ENCODE measurements at places on chromosomes 7 and 10.

GRCh38 chr7:18638594-18639452 lies 143.3 kb downstream of the HDAC9 start:
- DNase-seq: peak; percentile 95

DNA sequence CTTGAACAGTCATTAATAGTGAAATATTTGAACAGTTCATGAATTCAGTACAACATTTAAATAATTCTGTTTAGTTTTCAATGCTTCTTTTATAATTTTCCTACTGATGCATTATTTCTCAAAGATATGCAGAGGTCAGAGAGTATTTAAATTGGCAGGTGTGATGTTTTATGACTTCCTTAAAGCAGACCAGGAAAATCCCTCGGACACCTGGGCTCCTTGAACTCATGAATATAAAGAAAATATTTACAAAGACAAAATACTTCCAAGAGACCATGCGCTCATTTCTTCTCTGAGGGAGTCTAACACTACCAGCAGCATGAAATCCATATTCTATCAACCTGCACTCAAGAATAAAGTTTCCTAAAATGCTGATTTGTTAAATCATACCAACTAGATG lies 127.6 kb downstream of the IPMK start:
- DNase-seq: no peak

DNA sequence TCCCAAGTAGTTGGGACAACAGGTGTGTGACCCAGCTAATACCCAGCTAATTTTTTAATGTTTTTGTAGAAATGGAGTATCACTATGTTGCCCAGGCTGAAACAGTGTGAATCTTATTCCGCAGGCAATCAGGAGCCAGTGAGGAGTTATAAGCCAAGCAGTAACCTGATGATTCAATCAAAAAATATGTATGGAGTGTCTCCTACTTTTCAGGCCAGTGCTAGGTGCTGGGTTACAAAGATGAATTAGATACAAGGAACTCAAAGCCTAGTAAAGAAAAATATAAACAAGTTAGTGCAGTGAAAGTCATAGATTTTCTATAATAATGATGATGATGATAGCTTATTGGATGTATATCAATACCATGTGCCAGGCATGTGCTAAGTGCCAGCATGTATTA lies 13.2 kb upstream of the IFRD1 start:
- no peak for DNase-seq

- peak; percentile 33 for DNase-seq
These were observed 115.9 kb upstream of the CACUL1 start for GRCh38 chr10:118870467-118871243.

- no peak for DNase-seq
These were observed 86.9 kb downstream of the CHST15 start for GRCh38 chr10:124006526-124006925.

DNA sequence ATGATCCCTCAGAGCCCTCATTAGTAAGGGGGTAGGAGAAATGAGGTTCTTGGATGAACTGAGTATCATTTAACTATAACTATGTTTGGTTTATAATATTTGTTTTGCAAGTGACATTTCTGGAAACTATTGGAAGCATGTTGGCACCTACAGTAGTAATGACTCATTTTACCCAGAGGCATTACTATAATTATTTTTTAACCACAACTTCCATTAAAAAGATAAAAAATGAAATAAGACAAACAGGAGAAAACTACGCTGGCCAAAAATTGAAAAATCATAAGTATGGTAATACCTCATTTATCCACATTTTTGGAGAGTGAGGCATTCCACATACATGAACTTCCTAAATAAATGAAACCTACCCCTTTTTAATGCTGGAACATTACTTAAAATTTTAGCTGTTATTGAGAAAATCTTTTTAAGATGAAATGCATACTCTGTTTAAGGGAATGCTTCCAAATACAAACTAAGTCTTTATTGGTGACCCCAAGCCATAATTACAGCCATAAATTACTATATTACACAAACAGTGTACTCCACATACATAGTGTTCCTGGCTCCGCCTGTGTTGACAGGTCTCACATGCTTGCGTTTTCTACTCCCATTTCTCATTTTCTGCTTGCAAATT lies 84.6 kb upstream of the CAPZA2 start:
- no peak for DNase-seq

- no peak for DNase-seq
These were observed 10.7 kb downstream of the FOXL3 start for GRCh38 chr7:300546-301290.

DNA sequence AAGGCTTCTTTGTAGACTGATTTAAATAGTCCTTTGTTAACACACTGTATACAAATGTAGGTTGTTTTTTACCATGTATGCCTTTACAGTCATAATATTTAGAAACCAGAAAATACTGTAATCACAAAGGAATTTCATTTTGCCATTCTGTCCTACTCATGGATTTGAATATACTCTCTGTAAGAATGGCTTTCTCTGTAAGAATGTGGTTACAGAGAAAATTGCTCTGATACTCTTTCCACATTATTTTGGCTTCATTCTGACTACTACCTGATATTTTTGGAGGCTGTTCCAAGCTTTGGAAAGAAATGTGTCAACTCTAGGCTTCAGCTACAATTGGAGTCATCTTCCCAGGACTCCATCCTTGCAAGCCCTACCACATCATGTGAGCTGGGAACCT lies 23.5 kb downstream of the CH25H start:
- no peak for DNase-seq

DNA sequence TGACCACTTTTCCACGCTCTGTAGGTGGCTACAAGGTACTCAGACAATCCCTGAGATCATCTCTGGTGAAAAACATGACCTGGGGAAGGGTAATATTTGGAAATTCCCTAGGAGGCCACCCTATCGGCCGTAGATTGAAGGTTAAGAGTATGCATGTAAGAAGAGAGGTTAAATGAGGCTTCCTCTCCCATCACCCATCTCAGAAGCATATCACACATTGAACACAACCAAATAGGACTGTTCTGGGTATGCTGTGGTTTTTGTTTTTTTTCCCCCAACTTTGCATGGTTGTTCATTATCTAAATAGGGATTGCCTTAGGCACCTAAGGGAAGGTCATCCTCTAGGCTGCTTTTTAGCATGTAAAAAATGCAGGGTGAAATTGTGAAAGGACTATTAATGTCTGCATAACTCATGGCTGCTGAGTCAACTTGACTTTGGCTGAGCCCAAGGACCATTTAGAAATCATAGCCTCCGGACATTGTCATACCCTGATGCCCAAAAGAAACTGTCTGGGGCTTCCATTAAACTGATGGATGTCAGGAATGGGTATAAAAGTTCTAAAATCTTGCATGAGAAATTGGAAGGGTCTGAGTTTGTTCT lies 24.7 kb upstream of the ST8SIA6 start:
- no peak for DNase-seq

DNA sequence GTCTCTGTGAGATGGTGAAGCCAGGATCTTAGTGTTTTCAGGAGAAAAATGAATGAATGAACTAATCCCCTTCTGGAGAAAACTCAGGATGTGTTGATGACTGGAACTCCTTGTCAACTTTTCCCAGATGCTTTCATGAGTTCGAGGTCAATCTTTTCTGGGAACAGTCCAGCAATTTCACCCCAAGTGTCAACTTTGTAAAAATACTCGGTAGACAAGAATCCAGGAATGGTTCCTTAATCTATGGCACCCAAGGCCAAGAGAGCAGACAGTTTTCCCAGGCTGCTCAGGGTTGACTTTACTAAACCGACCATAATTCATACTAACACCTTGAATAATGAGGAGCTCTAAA lies 31.1 kb upstream of the LYZL1 start:
- DNase-seq: no peak

GRCh38 chr10:17316488-17317170 lies 88.6 kb downstream of the VIM start:
- no peak for DNase-seq

DNA sequence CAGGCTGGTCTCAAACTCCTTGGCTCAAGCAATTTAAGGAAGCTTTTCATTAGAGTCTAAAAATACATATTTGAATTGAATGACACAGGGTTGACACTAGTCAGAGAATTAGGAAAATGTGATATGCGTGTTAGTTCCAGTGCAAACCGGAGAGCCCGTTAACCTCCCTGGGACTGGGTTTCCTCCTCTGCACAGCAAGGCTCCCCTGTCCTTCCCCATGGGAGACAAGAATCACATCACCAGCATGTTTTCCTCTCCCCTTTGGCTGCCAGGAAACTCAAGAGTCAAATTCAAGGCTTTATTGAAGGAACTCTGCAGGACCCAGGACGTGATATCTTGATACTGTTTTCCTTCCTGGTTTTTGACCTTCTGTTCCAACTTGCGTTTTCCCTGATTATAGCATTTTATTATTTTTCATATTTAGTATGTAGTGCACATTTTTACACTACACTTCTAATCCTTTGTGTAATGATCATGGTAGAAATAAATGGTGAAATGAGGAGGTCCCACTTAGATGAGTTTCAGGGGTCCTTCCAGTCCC lies 24.9 kb downstream of the GSTO2 start:
- DNase-seq: no peak

DNA sequence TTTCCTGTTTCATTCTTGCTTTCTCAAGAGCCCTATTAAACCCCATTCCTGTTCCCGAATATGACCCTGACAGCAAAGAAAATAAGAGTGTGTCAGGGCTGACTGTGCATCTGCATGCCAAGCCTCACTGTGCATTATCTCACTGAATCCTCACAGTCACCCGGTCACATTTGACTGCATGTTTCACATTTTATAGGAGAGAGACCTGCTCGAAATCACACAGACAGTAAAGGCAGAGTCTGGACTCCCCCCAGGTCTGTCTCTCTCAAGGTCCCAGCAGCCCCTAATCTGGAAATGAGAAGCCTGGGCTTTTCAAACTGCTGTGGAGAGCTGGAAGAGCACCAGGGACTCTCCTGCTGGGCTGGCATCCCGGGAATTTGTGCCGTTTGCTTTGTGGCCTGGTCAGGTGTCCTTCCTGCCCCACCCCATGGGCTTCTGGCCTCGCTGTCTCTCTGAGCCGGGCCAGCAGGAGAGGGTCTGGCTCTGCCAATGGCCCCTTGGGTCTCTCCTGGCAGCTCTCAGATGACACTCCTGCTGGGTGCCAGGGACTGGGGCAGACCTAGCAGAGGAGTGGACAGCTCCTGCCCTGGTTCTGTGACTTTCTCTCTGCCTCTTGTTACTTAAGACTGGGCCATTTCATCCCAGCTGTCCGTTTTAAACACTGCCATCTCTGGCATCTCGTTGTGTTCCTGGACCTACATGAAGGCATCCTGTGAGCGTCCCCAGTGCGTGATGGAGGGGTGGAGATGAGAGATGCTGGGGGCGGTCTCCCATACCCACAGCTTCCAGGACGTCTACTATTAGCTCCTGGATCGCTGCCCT lies 173.6 kb downstream of the ARHGAP12 start:
- DNase-seq: no peak

- no peak for DNase-seq
These were observed 54.5 kb downstream of the PARD3 start for GRCh38 chr10:34760606-34761005.

- no peak for DNase-seq
These were observed 1375.4 kb downstream of the REEP3 start for GRCh38 chr10:64896582-64896981.

DNA sequence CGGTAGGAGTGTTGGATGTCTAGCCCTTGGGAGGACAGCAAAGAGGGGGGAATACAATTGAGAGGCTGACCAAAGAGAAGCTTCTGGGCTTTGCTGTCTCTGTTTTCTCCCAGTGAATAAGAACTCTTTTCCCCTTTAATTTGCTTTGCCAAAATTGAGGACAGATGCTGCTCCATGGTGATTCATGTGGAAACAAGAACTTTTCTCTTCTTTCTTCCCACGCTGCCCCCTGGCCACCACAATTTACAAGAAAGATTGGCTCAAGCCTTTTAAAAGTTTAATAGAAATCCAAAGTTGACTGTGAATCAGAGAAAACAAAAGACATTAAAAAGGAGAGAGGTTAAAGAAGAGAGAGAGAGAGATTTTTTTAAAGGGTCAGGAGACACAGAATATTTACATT lies 49.0 kb downstream of the PRR15 start:
- no peak for DNase-seq

DNA sequence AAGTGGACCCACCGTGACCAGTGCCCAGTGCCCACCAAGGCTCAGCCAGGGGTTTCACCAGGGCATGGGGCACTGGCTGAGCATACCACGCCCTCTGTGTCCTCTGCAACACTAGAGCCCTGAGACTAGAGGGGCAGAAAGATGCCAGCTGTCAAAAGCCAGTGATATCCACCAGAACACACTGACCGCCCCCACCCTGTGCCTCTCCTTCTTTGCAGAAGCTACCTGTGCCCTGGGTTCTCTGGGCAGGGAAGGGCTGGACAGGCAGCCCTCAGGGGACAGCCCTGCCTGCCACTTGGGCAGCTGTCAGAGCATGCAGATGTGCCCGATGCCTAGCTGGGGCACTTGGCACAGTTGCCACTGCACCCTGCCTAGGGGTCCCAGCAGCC lies 494 bp downstream of the VSIR start:
- DNase-seq: no peak

DNA sequence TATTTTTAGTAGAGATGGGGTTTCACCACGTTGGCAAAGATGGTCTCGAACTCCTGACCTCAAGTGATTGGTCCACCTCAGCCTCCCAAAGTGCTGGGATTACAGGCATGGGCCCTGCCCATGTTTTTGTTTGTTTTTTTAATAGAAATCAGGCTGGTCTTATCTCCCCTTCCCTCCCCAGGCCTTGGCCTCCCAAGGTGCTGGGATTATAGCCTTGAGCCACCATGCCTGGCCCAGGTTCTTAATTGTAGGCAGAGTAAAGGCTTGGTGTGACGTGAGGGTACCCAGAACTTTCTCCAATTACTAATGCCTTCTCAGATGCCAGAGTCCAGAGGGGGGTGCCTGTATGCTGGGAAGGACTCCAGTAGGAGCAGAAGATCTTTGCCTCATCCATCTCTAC lies 5.2 kb upstream of the MKRN1 start:
- no peak for DNase-seq

- peak; percentile 57 for DNase-seq
These were observed 594 bp downstream of the CNNM1 start for GRCh38 chr10:99329554-99330346.

DNA sequence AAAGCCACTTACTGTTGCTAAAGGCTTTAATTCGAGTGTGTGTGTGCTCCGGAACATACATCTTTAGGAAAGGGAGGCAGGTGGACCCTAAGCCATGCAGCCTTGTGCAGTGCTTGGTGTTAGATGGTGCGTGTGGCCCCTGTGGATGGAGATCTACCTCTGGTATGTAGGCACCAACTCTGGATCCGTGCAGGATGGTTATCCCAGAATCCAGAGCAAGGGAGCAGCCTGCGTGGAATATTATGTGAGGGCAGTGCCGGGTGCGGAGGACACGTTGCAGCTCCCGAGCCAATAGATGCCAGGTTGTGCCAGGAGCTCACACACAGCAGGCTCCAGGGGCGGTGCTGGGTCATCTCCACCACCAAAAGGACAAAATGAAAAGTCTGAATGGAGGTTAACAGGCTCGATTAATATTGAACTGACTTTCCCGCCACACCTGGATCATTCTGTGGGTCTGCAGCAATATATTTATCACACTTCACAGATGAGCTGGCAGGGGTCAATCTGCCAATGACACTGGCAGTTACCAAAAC lies 143.0 kb upstream of the NPS start:
- no peak for DNase-seq

GRCh38 chr10:93006435-93007039 lies 54.1 kb upstream of the CYP26C1 start:
- DNase-seq: peak; percentile 74

- DNase-seq: no peak
These were observed 138.7 kb upstream of the ADO start for GRCh38 chr10:62665771-62666170.

All from brain (organoid and tissue), 16 donors.